Activated CD8-positive, alpha-beta memory T cell treated with anti-CD3 and anti-CD28 coated beads for 4 hours (primary cell): ENCODE measurements at places on chromosomes 5 and 9.
A peak's percentile ranks its signal among the peaks of the same experiment; 100 is the strongest.

GRCh38 chr9:89920951-89921350 lies 316.1 kb downstream of the GADD45G start:
- no peak for DNase-seq

DNA sequence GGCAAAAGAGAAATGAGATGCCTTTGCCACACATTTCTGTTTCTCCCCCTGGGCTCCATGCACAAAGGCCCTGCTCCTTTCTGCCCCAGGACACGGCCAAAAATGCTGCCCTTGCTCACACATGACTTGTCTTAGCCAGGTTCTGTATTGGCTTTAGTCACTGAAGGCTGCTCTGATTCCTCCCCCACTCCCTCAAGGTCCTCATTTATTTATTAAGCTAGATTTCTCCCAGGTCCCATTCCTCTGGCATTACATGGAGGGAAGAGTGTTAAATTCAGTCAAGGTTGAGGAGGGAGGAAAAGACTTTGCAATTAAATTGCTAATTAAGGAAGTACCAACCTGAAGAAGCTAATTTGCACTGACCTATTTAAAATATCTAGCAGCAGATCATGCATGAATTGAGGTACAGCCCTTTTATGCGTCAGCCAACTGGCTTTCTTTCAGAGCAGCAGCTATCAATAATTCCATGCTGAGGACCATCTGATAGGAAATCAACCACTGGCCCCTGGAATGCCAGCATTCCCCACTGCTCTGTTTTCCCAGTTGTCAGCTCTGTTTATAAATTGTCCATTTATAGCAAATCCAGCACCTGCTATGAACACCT lies 81.2 kb upstream of the MAP3K1 start:
- no peak for DNase-seq

GRCh38 chr5:10689391-10690081 lies 71.5 kb downstream of the DAP start:
- DNase-seq: no peak

DNA sequence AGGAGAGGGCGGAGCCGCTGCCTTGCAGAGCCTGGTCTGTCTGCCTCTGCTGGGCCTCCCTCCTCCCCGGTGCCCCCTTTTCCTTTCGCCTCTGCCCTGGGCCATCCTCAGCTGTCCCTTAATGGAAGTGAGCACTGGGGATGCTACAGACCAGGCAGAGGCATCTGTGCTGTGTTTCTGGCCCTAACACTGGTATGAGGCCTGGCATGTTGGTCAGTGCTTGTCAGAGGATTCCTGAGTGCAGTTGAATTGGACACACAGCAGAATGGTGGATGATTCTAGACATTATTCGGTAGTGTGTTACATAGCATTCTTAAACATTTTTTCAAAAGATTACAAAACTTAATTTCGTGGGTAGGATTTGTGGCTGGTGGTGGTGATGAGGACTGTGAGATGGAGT lies 88.6 kb downstream of the EHMT1 start:
- no peak for DNase-seq

- DNase-seq: no peak
Measured at GRCh38 chr5:74019923-74020322, 393.9 kb downstream of the ARHGEF28 start.

GRCh38 chr9:111000202-111000601 lies 38.1 kb downstream of the LPAR1 start:
- no peak for DNase-seq

- peak; percentile 24 for DNase-seq
Measured at GRCh38 chr9:133737774-133738639, at the start of gene SARDH. TSS of gene SARDH (minus strand) at chr9:133738352. CDS start at chr9:133734173, 4,179 bp downstream.

GRCh38 chr9:126499005-126499910 lies 114.5 kb upstream of the LMX1B start:
- DNase-seq: no peak

DNA sequence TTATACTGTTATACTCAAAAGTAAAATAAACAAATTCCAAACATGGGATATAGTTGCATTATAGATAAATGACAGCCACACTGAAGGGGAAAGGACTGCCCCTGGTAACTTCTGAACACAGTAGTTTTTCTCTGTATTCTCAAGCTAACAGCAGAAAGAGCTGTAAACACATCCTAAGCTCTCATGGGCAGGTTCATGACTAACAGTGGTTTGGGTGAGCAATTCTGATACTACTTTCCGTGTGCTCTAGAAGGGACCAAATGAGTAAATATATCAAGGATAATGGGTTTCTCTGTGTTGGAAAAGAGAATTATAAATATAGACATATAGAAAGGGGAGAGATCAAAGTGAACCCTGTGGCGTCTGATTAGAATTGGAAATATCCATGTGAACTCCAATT lies 2.2 kb upstream of the LCN6 start:
- no peak for DNase-seq

GRCh38 chr5:119968690-119969089 lies 339.3 kb downstream of the FAM170A start:
- DNase-seq: no peak

- DNase-seq: no peak
Measured at GRCh38 chr5:39947657-39948056, 522.9 kb upstream of the DAB2 start.

- no peak for DNase-seq
Measured at GRCh38 chr9:3873818-3874217, 348.0 kb upstream of the RFX3 start.

DNA sequence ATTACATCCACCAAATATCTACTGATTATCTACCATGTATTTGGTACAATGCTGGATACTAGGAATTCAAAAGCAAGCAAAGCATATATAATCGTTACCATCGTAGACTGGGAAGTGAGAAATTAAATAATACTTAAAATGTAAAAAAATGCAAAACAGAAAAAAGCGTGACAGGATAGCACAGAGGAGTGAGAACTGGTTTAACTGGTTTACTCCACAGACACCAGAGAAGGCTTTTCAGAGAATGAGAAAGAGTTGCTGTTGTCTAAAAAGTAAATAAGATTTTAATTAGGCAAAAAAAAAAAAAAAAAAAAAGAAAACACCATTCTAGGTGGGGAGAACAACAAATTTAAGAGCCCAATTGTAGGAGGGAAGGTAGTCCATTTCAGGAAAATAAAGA lies 657.9 kb upstream of the ST8SIA4 start:
- DNase-seq: no peak

GRCh38 chr9:12640016-12640587 lies 53.1 kb upstream of the TYRP1 start:
- DNase-seq: no peak

DNA sequence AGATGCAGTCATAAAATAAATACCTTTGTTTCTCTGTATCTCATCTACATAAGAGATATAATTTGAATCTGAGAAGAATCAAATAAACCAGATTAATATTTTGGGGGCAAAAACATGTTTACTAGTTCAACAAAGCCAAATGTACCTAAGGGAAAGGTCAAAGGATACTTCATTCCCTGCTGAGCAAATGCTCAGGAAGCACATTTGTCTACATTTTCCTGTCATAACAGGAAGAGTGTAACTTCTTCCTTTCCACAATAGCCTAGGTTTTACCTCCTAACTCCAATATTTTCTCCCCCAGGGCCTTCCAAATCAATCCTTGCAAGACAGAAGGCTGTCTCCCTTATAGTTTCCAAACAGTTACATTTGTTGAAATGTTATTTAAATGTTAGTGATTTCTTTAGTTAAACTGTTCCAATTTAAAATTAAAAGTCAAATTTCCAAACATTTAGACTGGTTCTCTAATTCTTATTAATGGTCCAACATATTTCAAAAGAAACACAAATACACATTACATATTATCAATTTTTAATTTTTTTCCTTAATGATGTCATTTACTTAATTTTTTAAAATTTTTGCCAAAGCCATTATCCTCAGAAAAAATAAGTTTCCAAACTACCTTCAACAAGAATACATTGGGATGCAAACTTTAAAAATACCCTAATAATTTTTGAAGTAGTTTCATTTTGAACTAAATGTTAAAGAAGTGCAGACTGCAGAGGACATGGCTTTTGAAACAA lies 67.8 kb downstream of the MEF2C start:
- DNase-seq: no peak

DNA sequence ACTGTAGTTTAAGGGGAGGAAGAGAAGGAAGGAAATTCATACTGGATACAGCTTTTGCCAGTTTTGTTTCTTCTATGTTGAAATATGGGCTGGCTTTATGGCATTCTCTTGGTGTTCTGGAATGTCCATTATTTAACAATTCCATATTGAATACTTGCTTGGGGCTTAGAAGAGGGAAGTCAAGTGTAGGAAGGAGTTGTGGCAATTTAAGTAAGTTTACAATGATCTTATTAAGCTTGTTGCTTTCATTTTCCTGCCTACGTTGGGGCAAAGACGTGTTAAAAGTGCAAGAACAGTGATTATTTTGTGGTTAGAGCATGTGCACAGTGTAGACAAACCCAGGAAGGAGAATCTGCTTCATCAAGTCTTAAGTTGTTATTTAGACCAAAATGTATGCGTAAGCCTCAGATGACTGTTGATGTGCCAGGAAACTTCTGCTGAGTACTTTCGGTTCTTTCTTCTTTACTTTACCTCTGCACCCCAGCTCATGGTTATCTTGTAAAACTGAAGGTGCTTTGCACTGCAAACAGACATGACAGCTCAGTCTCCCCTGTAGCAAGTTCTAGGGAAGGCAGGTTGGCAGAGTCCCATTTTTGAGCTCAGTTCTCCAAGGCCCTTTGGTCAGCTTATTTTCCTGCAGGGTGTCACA lies 75.8 kb downstream of the F2RL2 start:
- DNase-seq: peak; percentile 16

DNA sequence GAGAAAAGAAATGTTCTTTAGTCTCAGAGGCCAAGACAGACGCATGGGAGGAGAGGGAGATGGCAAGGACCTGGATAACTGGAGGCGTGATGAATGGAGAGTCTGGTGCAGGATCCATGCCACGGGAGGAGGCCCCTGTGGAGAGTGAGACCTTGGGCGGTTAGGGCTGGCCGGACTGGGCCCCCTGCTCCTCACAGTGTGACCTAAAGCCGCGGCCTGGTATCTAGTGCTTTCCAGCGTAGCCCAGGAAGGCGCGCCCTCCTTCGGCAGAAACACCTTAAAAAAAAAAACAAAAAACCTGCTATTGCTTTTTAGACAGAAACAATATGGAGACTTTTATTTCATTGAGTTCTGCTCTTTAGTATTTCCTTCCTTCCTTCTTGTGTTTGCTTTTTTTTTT lies 33.1 kb downstream of the SCGB3A1 start:
- DNase-seq: no peak

DNA sequence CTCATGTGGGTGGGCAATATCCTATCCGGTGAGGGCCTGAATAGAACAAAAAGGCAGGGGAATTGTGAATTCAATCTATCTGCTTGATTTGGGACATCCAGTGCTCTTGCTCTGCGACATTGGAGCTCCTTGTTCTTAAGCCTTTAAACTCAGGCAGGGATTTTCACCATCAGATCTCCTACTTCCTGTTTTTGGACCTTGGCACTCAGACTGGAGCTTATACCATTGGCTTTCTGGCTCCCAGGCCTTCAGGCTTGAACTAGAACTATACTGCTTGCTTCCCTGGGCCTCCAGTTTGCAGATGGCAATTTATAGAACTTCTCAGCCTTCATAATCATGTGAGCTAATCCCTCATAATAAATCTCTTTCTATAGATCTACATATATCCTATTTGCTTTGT lies 134.3 kb upstream of the CLINT1 start:
- no peak for DNase-seq

DNA sequence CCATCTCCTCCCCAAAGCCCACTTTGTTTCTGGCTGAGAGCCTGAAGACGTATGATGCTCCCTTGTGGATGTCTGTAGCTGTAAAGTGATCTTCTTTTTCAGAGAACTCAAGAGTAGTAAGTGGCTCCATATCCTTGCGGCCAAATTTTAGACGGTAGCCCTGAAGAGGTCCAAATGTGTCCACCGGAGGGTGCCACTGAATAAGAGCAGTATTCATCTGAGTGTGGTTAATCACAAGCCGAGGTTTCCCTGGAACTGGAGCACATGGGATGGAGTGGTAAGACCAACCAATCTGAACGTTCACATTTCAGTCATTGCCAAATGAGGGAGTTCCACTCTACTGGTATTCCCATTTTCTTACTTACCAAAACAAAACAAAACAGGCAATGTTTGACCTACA lies 686.5 kb upstream of the DMAC1 start:
- DNase-seq: no peak

DNA sequence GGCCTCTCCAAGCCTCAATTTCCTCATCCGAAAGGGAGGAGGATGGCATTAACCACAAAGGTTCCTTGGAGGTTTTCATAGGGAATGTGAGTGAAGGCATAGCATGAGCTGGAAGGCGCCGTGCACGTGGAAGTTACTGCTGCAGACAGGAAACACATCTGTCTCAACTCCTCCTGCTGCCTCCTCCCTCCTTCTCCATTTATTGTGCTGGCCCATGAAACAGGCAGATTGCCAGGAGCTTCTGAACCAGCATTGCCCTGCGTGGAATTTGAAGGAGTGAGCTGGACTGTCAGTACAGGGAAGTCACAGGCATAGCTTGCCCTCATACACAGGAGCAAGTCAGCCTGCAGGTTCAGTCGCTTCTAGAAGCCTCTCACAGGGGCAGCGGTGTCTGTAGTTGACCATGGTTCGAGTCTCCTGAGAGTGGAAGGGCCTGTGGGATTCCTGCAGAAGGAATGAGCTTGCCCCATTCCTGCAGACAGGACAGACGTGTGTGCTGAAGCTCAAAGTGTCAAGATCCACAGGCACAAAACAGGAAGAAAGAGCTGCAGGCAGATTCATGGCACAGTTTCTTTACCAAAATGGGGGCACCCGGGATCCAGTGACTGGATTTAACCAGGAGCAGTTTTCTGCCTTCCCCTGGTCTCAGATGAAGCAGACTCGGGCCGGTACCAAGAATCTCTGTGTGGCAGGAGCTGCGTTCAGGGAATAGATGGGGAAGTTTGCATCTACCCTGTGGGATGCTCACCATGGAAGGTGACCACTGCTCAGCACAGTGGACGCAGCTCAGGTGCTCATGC lies 48.7 kb upstream of the CTSL start:
- no peak for DNase-seq

DNA sequence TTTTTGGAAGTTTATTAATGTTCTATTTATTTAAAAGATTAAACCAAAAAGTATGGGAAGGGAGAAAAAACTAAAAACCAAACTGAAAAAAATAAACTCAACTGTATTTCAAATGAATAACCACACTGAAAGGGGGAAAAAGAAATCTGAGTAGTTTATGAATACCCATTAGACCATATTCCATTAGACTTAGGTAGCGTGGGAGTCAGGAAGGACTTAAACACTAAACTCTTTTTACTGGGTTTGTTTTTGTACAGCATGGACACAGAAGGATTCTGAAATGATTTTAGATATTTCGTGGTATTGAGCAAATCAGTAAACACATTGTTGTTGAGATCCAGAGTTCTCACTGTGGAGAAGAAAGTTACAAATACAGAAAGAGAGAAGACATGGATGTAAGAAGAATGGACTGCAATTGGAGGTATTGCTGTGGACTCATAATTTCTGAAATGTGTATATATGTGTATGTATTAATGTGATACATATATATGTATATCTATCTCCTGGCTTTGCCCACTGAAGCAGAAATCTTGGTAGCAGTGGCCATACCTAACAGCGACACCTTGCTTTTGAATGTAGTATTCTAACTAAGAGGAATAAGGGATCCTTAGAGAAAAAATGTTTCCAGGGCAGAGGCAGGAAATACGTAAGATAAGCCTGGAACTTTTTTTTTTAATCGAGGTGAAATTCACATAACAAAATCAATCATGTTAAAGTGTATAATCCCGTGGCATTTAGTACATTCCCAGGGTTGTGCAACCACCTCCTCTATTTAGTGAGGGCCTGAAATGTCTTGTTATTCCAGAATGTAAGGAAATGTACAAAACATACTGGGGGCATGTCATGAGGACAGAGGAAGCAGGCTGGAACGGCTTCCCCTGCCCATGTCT lies 228.8 kb downstream of the SMARCA2 start:
- no peak for DNase-seq
